NCI-H2171 (cell line): ENCODE measurements at places on chromosomes 6 and 20.

DNA sequence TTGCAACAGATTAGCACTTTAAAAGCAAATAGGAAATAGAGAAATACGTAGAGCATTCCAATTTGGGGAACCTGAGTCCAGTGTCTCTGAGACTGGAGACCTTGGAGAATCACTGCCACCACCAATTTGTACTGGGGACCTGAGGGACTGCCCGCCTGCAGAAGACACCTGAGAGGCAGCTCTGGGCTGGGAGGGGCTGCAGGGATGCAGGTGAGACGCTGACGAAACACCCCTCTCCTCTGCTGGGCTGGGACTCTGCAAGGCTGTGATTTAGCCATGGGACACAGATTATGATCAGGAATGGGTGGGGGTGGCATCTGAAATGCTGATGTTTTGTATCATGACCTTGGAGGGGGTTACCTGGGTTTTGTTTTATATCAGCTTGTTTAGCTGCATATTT lies 7.0 kb upstream of the APMAP start:
- no peak for DNase-seq

DNA sequence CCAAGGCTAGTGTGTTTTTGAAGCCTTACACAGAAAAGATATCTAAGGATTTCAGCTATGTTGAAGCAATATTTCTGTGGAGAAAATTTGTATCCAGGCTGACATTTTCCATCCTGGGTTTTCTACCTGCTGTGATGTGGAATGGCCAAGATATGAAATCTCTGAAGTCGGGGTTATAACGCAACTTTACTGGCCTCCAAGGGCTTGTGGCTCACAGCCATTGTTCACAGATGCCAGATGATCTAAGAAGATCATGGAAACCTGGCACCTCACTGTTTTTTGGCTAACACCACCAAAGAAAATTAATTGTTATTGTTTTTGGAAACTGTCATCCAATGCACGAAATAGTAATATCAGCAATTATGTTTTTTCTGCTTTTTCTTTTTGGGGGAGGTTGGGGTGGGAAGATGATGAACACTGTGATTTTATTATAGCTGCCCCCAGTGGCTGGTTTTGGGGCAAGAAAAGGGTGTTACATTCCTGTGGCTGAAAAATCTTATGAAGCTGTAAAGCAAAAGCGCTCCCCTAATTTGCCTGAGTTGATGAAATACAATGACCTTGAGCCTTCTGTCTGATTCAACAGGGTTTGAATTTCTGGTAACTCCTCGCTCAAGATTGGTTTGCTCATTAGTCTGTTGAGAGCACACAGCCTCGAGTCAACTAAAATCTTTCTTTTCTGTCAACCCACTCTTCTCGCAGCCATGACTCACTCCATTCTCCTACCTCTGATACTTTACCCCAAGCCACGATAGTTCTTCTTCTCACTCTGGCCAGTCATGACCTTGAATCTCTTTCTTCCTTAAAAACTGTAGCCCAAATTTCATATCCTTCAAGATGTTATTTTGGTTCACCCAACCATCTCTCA lies 236.7 kb downstream of the PAX1 start:
- DNase-seq, result no peak

GRCh38 chr6:15614277-15614676 lies 48.6 kb downstream of the DTNBP1 start:
- DNase-seq, result no peak

- no peak for DNase-seq
Measured at GRCh38 chr20:16939051-16939450, 190.9 kb downstream of the OTOR start.

DNA sequence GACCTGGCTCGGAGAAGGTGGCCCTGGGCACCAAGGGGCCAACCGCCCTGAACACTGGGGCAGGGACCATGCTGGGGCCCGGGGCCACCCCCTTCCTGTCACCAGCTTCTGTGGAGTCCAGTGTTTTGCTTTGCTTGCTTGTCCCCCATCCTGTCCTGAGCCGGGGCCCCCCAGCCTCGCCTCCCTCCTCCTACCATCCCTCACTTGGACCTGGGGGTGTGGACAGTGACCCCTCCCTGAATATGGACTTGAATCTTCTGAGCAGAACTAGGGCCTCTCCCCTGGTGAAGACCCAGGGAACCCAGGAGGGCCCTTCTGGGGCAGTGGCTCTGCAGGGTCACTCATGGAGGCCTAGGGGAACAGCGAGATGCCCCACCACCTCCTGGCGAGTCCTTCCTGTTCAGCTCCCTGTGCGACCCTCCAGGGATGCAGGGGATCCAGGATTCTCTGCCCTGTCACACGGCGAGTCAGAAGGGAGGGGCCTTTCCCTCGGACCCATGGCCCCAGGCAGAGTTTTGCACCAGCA lies 41.6 kb downstream of the VSTM2L start:
- DNase-seq, result no peak

- DNase-seq, result no peak
Measured at GRCh38 chr6:163531122-163531521, 116.6 kb downstream of the QKI start.
